ENCODE measurements at places on chromosomes 12 and 14.

GRCh38 chr12:3219233-3219632 is 142.1 kb downstream of the TSPAN9 start:
- DNase-seq: no peak

DNA sequence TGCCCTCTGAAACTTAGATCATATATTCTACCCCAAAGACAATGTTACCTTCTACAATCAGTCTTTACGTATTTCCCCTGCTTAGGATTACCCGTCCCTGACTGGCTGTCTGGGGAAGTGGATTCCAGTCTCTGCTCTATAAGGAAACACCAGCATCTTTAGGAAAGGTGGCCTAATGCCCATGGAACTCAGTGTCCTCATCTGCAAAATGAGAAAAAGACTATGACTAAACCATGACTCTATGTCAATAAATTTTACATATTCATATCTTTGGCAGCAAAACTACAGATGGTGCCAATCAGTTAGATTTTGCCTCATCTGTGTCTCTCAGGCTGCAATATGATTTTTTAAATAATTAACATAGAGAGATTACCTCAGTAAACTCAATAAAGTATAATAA is 133.8 kb downstream of the ITPR2 start:
- no peak for DNase-seq

DNA sequence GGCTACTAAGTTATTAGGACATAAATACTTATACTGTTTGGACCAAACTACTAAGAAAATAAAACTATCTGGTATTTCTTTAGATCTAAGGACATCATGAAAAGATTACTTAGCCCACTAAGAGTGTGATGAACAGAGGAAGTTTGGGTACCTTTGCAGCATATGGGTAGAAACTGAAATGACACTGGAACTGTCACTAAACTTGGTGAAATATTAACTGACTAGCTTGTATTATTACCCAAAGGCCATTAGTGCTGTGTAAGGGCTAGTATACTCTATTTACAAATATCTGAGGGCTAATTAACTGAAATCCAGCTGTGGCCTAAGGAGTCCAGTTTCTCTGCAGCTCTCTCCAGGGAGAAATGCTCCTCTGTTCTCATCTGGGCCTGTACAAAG is 45.5 kb downstream of the PAWR start:
- DNase-seq: no peak

DNA sequence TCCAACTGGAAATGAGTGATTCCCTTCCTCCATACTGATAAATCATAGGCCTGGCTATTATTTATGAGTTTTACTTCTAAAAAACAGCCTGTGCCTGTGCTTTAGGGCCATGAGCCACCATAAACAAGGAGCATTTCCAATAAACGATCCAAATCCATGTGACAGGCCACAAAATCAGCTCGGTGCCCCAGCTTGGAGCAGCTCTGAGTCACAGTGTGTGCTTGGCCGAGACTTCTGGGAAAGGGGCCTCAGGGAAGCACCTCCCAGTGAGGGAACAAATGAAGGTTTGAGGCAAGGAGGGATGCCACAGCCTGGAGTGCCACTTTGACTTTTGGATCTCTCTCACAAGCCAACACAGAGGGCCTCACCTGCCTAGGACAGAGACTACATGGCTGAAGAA is 190.4 kb downstream of the NTF3 start:
- DNase-seq: no peak

- no peak for DNase-seq
These were observed 28.6 kb upstream of the BLTP3B start for GRCh38 chr12:100171248-100171647.

- no peak for DNase-seq
These were observed 30.8 kb downstream of the CAND1 start for GRCh38 chr12:67299926-67300325.

DNA sequence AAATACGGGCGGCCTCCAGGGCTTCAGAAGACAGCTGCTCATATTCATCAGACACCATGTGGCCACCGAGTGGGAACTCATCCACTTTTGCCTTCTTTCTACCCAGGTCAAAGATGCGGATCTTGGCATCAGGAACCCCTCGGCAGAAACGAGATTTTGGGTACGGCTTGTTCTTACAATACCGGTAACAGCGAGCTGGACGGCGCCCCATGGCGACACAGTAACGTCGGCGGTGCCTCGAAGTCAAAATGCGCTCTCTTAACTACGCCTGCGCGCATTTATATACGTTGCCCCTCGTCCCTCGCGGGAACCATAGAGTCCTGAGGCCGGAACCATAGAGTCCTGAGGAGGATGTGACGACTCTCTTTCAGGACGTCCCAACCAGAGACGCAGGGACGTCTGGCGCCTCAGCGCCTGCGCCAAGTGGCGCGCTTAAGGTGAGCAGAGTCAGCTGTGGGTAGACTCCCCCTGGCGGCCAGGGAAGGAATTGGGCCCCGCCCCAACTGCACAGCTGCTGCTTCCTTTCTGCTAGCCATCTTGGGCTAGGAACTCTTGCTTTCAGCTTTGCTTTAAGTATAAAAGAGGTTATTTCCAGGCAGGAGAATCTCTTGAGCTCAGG is at the start of gene RPL10L:
Gene RPL10L (minus strand): TSS at position 256 of the 619 bp plus-strand sequence. CDS start 45 bp downstream, at position 211.
- DNase-seq: no peak

GRCh38 chr12:124438437-124439056 is 128.9 kb downstream of the NCOR2 start:
- DNase-seq: no peak

DNA sequence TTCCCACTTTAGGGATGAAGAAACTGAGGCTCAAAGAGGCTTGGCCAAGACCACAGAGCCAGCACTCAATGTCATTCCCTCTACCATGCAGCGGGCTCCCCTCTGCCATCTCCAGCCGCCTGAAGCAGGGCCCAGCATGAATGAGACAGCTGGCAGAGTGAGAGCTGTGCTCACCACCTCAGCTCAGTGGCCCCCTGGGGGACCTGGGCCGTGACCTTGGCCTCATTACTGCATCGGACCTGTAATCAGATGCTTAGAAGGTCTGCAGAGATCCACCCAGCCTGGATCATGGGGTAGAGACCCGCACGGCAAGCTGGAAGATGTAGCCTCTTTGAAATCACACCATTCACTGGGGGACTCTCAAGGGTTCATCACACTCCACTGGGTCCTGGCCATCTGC is 22.7 kb upstream of the CORO1C start:
- DNase-seq: no peak
